Stimulated activated naive CD4-positive, alpha-beta T cell treated with Interleukin-2 at 50 U/mL for 16 hours (primary cell): ENCODE measurements at places on chromosomes 5 and 9.

- no peak for DNase-seq
Measured at GRCh38 chr5:11130131-11130530, 369.1 kb upstream of the DAP start.

DNA sequence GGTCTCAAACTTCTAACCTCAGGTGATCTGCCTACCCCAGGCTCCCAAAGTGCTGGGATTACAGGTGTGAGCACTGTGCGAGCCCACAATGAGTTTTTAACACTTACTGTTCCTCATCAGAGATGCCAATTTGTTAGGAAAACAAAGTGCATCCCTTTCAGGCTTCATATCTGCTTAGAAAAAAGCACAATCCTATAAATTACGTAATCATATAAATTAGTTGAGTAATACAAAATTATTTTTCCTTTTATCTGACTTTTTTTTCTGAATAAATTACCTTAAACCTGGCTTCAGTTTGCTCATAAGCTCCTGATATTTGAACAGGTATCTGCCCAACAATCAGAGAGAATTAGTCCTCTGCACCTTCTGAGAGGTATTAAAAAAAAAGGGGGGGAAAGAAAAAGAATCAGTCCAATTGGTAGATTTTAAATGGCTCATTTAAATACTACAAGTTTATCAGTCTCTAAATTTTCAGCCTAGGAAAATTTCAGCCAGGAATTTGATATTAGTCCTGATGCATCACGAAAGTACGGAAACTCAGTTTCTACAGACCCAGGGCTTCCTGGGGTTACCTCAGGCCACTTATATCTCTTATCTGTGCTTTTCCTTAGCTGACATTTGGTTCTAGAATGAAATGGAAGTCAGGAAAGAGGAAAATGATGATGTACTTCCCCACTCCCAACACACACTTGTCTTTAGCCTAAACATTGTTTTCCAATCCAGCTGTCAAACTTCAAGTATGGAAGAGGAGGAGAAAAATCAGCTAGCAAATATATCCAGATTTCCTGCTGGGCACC, 26.8 kb downstream of the ITGA1 start:
- no peak for DNase-seq

DNA sequence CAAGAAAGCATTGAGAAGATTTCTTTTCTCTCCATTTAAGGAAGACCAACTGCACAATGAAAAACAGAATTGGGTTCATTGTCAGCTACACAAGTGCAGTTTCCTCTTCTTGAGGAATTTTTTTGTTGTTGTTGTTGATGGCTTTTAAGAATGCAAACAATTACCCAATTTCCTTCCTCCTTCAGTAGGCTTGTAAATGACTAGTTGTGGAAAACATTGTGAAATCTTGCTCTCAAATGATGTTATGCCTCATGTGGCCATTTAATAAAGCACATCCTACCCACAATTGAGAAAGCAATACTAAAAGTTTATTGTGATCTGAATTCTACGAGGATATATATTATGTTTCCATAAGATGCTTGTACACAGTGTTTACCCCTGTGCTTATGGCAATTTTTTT, 171.6 kb downstream of the FAM174A start:
- no peak for DNase-seq

- DNase-seq, result peak; percentile 56
Measured at GRCh38 chr5:53481887-53482716, 1.7 kb downstream of the FST start.

GRCh38 chr5:122332599-122333555, 20.8 kb downstream of the SNCAIP start:
- no peak for DNase-seq

DNA sequence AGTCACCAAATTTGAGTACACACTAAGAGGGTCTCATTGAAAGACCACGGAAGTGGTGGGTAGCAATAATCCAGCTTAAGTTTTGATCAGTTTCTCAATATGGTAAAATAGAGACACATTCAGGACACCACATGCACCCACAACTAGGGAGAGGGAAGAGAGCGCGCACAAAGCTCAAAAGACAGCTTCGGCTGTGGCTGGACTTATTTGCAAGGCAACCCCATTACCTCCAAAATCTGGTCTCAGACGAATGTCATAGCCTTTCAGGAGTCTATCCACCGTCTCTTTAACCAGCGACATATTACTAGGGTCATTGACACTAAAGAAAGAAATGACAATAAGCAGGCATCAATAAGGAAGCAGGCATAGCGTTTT, 443 bp downstream of the GABRB2 start:
- DNase-seq, result no peak

GRCh38 chr5:171469326-171469725, 49.9 kb downstream of the FGF18 start:
- no peak for DNase-seq

DNA sequence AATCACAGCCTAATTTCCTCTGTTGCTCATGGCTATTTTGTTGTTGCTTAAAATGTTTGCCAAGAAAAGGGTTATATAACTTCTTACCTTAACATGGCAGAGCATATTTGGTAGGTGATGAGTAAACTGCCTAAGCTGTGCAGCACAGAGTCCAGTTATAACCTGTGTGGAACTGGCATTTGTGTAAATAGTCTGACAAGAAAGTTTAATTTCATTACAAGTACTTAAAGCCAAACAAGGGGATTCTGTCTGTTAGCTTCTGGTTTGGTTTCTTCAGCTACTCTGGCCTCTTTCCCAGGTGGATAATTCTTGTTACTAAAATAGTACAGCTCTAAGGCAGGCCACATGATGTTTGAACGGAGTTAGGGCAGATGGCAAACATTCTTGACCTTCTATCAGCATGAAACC, 72.2 kb downstream of the PTCD2 start:
- no peak for DNase-seq

DNA sequence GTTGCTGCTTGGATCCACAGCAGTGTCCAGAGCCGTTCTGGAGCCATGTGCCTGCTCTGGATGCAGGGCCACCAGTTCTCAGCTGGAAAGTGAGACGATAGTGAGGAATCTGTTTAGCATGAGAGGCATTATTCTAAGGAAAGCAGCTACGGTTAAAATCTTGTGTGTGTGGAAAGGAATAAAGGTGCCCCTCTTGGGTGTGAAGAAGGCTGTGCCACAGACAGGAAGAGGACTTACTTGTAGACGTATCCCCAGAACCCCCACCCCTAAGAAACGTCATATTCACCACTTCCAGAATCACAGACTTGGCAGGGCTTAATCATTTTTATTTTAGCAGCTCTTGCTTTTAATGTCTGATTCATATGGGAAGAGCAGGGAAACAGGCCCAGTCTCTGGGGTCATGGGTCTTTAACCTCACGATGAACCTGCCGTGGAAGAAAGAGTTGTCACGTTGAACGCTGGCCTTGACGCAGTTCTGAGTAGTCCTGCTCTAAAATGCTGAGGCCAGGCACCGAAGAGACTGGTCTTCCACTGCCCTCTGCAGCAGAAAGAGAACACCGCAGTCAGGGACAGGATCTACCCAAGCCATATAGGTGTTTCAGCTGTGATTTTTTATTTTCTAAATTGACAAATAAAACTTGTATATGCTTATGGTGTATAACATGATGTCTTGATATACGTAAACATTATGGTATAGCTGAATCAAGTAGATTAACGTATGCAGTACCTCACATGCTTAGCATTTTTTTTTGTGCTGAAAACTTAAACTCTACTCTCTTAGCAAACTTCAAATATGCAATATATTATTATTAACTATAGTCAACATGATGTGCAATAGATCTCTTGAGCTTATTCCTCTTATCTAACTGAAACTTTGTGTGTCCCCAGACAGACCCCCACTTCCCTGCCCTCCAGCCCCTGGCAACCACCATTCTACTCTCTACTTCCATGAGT, 38.8 kb downstream of the CARTPT start:
- DNase-seq, result peak; percentile 3

DNA sequence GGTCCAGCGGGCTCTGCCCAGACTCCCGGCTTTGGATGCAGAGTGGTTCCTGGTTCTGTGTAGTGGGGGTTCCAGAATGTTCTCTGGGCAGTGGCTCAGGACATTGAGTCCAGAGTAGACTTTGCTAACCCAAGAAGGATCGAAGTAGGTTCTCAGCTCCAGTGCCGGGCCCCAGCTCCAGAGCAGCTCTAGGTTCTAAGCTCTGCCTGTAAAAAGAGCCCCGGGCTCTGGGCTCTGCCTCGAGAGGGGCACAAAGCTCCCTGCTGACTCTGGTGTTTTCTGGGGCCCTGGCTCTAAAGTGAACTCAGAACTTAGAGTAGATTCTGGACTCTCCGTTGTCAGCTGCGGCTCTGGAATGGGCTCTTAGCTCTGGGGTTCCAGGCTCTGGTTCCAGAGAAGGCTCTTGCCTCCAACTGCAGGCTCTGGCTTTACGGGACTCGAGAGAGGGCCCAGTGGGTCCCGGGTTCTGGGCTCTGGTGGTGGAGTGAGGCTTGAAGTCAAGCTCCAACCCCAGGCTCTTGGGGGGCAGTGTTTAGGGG, 414 bp downstream of the WDR38 start:
- DNase-seq, result no peak

GRCh38 chr9:132005899-132006298, 73.8 kb downstream of the MED27 start:
- DNase-seq, result no peak

GRCh38 chr5:760363-761058, 24.0 kb downstream of the ZDHHC11B start:
- no peak for DNase-seq
